Glutamatergic neuron (in vitro differentiated cells): ENCODE measurements at places on chromosomes 1 and 21. TPM values are rescaled to one million over a fixed set of nuclear protein-coding genes. Genes with fewer than 3 reads are reported as not detected.

The CD1C gene
- total RNA-seq = not detected

The C1QC gene
- not detected for total RNA-seq

The BRINP3 gene
- total RNA-seq = not detected

The SV2A gene
- total RNA-seq = 34.9 TPM

The CELSR2 gene
- total RNA-seq = 181 TPM

The PEAR1 gene
- 1.2 TPM for total RNA-seq

The GUCA2A gene
- total RNA-seq = not detected

The KIAA0040 gene
- not detected for total RNA-seq

The TRABD2B gene
- 0.64 TPM for total RNA-seq

The ADARB1 gene
- 49.2 TPM for total RNA-seq

The ZSWIM5 gene
- 23.6 TPM for total RNA-seq

The ZNF593OS gene
- 4.2 TPM for total RNA-seq

The AK5 gene
- total RNA-seq = 0.91 TPM

The PYCR2 gene
- 36.6 TPM for total RNA-seq

The KLHL20 gene
- 30.5 TPM for total RNA-seq

The FNDC10 gene
- 11.9 TPM for total RNA-seq

The SMIM1 gene
- total RNA-seq = 7.5 TPM

The EPHA2 gene
- 0.29 TPM for total RNA-seq

The KCNJ9 gene
- total RNA-seq = 2.0 TPM

The TCHH gene
- 0.49 TPM for total RNA-seq

The S100A3 gene
- not detected for total RNA-seq

The SMCP gene
- total RNA-seq = not detected

The NRDC gene
- 127 TPM for total RNA-seq

The OBSCN gene
- total RNA-seq = 25.7 TPM

The MIER1 gene
- 19.0 TPM for total RNA-seq

The TXNIP gene
- total RNA-seq = 126 TPM

The SNX27 gene
- 39.3 TPM for total RNA-seq

The SLC35F3 gene
- total RNA-seq = 0.98 TPM

The VHLL gene
- not detected for total RNA-seq

The LIN28A gene
- total RNA-seq = 97.3 TPM

The HUNK gene
- 12.2 TPM for total RNA-seq

The RGS1 gene
- not detected for total RNA-seq

The AUNIP gene
- total RNA-seq = 1.3 TPM

The IVL gene
- not detected for total RNA-seq

The TTC39A gene
- total RNA-seq = 28.0 TPM

The SELENBP1 gene
- 2.9 TPM for total RNA-seq

The LRRC71 gene
- not detected for total RNA-seq

The KCNN3 gene
- total RNA-seq = 3.8 TPM

The ZCCHC17 gene
- total RNA-seq = 64.5 TPM

The KLHDC8A gene
- total RNA-seq = 125 TPM

The C1orf94 gene
- total RNA-seq = not detected

The TCEA3 gene
- 0.83 TPM for total RNA-seq

The SERPINC1 gene
- total RNA-seq = not detected

The RNU1-4 gene
- total RNA-seq = 3,598 TPM

The LDLRAD2 gene
- not detected for total RNA-seq
